ENCODE measurements at places on chromosomes 2 and 18.
A peak's percentile ranks its signal among the peaks of the same experiment; 100 is the strongest.

GRCh38 chr2:182186132-182186735, 200.6 kb downstream of the PPP1R1C start:
- no peak for DNase-seq

DNA sequence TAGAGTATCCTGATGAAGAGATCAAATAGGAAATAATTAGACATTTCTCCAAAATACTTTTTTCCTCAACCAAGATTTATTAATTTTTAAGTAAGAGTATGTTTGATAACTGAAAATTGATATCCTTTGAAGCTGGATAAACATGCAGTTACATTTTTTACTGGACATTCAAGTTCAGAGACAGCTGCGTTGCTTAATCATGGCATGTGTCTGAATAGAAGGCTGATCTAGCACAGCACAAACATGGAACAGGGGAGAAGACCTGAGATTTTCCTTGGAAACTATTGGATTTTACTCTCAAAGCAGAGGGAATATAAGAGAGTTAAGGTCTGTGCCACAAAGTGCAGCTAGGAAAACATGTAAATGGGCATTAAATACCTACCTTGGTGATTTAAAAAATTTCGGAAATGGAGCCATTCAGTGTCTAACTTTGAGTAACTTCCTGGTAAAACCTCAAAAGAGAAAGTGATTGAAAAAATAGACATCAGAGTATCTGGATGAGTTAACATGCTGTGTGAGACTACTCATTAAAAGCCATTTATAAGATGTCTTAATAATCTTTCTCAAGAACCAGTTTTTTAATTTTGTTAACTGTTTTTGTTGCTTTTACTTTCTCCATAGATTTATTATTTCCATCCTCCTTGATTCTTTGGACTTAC, 31.8 kb downstream of the CRIM1 start:
- no peak for DNase-seq

DNA sequence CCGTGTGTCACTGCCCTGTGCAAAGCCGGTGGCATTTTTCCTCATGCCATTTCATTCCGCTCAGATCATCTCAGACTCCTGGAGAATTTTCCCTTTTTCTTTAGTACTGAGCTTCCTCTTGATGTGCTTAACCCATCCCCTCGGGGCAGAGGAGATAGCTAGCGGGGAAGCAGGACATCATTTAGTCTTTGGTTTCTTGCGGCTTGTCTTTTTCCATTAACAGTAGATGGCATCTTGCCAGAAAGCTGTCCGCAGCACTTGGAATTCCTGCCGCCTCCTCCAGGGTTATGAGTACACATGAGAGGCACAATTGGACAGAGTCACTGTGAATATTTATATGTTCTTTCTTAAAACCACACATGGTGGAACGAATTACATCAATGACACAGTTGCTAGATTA, 226.6 kb downstream of the ALPK2 start:
- DNase-seq = peak; percentile 57

DNA sequence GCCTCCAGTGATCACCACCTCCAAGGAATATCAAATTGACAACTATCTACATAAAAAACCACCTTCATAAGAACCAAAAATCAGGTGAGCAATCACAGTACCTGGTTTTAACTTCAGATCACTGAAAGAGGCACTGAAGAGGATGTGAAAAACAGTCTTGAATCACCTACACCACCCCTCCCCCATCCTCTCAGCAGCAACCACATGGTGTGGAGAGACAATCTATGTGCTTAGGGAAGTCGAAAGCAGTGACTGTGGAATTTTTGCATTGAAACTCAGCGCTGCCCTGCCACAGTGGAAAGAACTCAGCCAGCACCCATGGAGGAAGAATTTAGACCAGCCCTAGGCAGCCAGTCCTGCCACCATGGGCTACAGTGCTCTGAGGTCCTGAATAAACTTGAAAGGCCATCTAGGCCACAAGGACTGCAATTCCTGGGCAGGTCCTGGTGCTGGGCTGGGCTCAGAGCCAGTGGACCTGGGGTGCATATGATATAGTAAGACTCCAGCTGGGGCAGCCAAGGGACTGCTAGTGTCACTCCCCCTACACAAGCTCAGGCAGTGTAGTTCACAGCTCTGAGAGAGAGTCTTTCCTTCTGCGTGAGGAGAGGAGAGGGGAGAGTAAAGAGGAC, 75.6 kb downstream of the ATL2 start:
- DNase-seq = no peak

DNA sequence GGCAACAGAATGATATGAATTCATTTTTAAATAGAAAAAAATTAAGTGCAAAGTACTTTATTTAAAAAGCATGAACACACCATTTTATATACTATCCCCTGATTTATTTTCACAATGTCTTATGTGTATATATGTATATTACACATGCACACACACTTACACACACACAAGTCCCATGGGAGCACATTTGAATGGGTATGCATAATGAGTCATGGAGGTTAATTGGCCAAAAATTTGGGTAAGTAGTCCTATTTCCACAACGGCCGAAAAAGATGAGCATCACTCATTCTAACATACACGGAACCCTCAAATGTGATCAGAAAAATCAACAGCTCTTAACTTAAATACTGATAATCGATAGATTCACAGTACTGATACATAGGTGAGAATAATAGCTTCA, 97.4 kb upstream of the NABP1 start:
- DNase-seq = no peak

DNA sequence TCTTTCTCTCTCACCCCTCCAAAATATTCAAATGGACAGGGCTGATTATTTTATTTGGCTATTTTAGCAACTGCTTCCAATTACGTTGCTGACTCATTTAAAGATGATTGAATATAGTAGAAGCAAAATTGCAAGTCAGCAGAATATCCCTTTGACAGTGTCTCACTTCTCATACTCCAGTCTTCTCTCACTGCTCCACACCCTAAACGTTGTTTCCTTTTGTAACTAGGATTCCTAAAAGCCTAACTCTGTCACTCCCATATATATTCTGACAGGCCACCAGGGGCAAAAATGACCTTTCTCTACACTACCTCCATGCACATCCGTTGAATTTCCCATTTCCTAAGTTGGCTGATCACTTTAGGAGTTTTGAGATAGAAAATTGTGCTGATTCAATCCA, 351.1 kb downstream of the RND3 start:
- no peak for DNase-seq

DNA sequence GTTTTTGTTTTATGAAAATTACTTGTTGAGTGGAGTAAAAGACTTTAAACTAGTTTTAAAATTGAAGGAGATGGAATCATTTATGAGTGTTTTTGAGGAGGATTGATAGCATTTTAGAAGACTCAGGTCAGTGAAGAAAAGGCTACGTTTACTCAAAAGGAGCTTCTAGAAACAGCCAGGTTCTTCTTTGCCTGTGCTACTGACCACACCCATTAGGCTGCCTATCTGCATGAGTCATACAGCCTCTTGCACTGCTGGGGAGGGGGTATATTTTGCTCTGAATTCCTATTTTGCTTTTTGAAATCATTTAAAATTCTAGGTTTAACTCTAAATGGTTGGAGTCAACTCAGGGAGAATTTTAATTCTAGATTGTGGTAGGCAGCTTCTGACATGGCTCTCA, 22.3 kb downstream of the EFEMP1 start:
- no peak for DNase-seq

- no peak for DNase-seq
Observed at GRCh38 chr2:20669562-20670314, 2.8 kb downstream of the GDF7 start.

- DNase-seq = peak; percentile 81
Observed at GRCh38 chr2:102355526-102356380, at the start of gene IL18R1. TSS of gene IL18R1 (plus strand) at chr2:102355796. CDS start at chr2:102362661, 6,865 bp downstream.

- no peak for DNase-seq
Observed at GRCh38 chr2:202100176-202100575, 27.1 kb downstream of the KIAA2012 start.

- DNase-seq = no peak
Observed at GRCh38 chr2:85694052-85695025, at the start of gene GNLY. TSS of gene GNLY (plus strand) at chr2:85694358. CDS start at chr2:85694419, 61 bp downstream.

DNA sequence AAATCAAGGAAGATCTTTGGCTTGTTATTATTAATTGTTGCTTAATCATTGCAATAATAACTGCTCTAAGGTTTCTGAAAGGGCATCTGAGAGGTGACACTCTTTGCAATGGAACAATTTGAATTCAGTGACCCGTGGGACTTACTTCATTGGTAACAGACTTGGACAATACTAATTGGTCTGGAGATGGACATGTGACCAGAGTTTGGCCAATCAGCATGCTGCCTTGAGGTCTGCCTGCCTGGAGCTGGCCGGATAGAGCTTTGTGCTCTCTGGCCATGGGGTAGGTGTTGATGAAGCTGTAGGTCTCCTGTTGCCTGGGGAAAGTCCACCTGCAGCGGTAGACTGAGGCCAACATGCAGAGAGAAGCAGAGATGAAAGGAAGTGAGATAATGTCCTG, 24.0 kb upstream of the VPS4B start:
- DNase-seq = no peak

- DNase-seq = peak; percentile 13
Observed at GRCh38 chr2:239675826-239676715, 275.3 kb upstream of the HDAC4 start.

GRCh38 chr2:38122344-38122743, 46.4 kb upstream of the CYP1B1 start:
- peak; percentile 69 for DNase-seq

- no peak for DNase-seq
Observed at GRCh38 chr2:141329964-141330363, 800.9 kb downstream of the LRP1B start.

GRCh38 chr2:1854729-1855547, 110.6 kb upstream of the PXDN start:
- peak; percentile 71 for DNase-seq

- DNase-seq = no peak
Observed at GRCh38 chr2:236172255-236173035, 4.3 kb upstream of the GBX2 start.

DNA sequence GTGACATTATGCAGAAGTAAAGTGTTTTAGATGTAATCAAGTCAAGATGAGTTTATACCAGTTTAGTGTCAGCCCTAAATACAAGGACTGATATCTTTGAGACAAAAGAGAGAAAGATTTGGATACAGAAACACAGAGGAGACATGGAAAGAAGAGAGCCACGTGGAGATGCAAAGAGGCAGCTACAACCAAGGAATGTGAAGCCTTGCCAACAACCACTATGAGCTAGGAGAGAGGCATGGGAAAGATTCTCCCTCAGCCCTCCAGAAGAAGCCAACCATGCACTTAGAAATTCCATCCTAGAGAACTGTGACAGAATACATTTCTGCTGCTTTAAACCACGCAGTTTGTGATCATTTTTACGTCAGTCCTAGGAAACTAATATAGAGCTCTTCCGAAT, 217.2 kb downstream of the DOK6 start:
- DNase-seq = no peak

- DNase-seq = no peak
Observed at GRCh38 chr2:176652300-176653182, 383.3 kb downstream of the MTX2 start.

- no peak for DNase-seq
Observed at GRCh38 chr18:47746615-47747014, 183.8 kb downstream of the SMAD2 start.

DNA sequence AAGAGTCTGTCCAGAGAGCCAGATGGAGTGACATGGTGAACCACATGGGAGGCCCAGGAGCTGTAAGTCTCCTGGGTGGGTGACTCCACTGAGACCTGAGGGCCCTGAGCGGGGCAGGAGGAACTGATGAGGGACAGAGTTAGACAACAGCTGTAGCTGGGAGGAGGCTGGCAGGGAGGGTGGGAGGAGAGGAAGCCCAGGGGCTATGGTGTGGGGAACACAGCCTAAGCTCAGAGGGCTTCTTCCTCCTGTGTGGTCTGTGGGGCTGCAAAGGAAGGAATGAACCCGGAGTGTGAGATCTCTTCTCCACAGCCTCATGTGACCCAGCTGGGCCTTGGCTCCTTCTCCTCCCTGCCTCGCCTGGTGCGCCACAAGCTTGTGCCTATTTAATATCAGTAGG, 395.6 kb upstream of the HS6ST1 start:
- no peak for DNase-seq

DNA sequence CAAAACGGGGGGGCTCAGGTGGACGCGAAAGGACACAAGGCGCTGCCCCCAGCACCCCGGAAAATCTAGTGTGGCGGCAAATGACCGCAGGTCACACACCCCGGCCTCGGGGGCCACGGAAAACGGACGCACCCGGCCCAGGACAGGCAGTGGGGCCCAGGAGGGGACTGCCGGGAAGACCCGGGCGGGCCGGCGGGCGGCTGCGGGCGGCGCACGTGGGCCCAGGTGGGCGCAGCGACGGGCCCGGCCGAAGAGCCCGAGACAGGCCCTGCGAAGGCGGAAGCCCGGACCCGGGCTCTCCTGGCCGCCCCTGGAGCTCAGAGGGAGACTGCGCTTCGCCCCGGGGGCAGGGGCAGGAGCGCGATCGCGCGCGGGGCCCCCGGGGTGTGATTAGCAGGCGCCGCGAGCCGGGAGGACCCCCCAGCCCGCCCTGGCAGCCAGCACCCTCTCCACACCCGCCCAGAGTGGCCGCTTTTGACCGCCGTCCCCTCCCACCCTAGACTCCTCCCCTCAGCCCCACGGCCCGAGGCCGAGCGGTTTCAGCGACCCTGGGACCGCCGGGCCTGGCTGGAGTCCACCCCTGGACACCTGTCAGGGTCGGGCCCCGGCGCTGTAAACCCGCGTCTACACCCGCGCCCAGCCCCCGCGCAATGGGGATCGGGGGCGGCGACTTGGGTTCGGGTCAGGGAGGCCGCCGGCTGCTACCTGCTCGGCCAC, 773 bp downstream of the MBP start:
- DNase-seq = peak; percentile 65

DNA sequence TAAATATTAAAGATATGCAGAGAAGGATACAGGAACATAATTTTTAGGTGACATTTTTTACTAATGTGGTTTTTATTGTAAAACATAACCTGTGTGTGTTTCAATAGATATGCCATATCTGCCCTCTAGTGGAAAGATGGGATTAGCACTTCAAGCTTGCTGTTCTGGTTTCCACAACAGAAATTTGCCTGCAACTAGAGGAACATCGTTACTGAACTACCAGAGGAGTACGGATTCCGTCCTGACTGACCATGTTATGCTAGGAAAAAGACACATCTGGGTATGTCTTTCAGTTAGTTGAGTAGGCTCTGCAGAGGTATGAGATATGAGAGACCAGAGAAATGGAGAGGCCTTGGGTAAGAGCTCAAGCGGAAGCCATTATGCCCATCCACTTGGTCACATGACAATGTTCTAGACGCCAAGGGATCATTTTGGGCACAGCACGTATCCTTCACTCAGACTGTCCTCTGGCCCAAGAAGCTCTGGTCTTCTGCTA, 104.9 kb downstream of the MBD2 start:
- peak; percentile 18 for DNase-seq

DNA sequence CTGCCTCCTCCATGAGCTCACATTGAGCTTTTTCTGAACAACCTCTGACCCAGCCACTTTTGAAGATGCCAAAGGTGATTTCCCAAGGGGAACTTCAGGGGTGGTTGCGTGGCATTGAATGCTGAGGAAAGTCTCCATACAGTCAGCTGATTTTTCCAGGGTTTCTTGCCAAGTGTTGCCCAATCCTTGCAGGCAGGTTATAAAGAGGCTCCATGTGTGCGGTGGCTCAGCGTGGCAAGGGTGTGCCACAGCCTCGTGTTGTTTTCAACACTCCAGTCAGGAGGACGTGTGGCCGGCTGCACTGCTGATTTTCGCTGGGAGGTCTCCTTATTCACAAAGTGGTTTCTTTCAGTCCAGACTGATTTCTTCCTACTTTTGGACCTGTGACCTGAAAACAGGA, 81.4 kb upstream of the GATA6 start:
- DNase-seq = no peak
